ENCODE measurements at places on chromosomes 6 and 20. TPM values are rescaled to one million over a fixed set of nuclear protein-coding genes. Genes with fewer than 3 reads are reported as not detected.

The KCNQ5 gene
- total RNA-seq, result 2.6 TPM

The MRAP2 gene
- total RNA-seq, result 7.6 TPM

The FILIP1 gene
- 8.8 TPM for total RNA-seq

The SUMO4 gene
- 1.2 TPM for total RNA-seq

The WFDC8 gene
- not detected for total RNA-seq

DNA sequence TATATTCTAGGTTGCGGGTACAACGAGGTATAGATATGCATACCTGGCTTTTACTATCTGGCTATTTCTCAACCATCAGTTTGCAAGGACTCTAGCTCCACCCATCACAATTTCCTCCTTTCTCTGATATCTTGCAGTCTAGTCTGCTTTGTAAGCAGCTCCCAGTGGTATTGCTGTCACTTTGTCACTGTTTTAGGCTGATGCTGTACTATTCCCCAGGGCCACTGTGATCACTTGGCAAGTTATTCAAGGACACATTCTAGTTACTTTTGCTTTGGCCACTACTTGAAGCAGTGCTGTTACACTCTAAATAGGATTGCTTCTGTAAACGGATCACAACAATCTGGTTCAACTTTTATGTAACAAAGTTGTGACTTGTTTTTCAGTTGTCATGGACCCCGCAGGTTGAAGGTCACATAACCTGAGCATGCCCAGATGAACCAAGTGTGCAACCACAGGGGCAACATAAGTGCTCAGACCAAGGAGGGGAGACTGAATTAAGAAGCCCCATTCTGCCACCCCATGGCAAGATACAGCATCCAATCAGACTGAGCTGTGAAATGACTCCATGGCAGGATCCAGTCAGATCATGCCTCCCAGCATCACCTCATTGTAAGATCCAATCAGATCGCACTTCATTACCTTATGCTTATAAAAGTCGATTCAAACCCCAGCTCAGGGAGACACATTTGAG is 588.4 kb upstream of the CITED2 start:
- no peak overlapping the region for H3K27ac ChIP-seq
- no peaks in the 10 kb centered on the region for H3K27me3 ChIP-seq
- H3K36me3 ChIP-seq, result no peaks in the 10 kb centered on the region
- no peak for DNase-seq
- no peak overlapping the region for H3K4me3 ChIP-seq

DNA sequence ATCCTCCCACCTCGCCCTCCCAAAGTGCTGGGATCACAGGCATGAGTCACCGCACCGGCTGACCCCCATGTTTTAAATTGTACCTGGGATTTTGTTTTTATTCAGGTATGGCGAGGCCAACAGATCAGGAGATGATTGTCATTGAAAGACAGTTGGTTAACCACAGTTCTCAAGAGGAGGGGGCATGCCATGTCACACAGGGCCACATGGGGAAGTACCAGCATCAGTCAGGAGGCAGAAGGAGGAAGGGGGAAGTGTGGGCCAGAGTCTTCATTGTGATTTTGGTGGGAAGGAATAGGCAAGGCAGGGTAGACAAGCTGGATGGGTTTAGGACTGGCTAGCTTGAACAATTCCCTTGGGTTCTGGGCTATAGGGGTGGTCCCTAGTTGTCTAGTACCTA is 9.9 kb upstream of the MMP9 start:
- no peak overlapping the region for H3K27ac ChIP-seq
- DNase-seq, result no peak
- H3K4me3 ChIP-seq, result no peak overlapping the region
- peaks cover 6% of the 10 kb centered on the region for H3K27me3 ChIP-seq
- H3K4me1 ChIP-seq, result no peaks in the 10 kb centered on the region
- H3K36me3 ChIP-seq, result no peaks in the 10 kb centered on the region

DNA sequence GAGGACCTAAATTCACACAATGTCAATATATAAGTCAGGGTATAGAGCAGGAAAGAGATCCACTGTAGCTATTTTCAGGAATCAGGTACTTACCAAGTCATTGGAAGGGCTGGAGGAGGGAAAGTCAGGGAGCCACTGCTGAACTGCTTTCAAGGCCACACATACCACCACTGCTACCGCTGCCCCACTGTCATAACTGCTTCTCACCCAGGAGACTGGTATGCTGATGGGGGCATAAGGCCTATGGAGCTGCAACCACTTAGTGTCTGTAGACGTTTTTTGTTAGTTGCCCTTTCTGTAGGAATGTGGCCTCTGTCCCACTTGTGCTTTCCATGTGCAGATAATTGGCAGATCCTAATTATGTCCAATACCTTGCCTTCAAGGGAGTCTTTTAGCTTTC is 5.4 kb downstream of the SMAP1 start:
- no peak overlapping the region for H3K4me3 ChIP-seq
- no peaks in the 10 kb centered on the region for H3K36me3 ChIP-seq
- H3K4me1 ChIP-seq, result peaks cover 36% of the 10 kb centered on the region
- H3K27ac ChIP-seq, result no peak overlapping the region
- DNase-seq, result no peak

DNA sequence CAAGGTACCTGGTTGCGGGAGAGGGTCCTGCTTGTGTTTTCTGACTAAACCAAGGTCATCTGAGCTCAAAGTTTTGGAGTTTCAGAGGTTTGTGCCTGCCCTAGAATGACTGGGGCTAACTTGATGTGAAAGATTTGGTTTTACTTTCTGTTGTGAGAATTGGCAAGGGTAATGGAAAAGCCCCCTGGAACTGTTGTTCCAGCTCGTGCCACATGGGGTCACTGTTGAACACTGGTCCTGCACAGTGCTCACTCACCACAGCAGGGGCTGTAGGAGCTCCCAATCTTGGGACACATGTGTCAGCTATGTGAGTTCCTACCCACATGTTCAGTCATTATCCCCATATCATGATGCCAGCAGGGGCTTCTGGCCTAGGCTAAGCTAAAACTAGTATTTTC is 6.5 kb downstream of the TGM6 start:
- no peak overlapping the region for H3K27ac ChIP-seq
- no peak overlapping the region for H3K4me3 ChIP-seq

- H3K27ac ChIP-seq, result no peak overlapping the region
- H3K36me3 ChIP-seq, result no peaks in the 10 kb centered on the region
- peak; percentile 37 for DNase-seq
Observed at GRCh38 chr6:124076336-124077048, 272.8 kb downstream of the NKAIN2 start.

DNA sequence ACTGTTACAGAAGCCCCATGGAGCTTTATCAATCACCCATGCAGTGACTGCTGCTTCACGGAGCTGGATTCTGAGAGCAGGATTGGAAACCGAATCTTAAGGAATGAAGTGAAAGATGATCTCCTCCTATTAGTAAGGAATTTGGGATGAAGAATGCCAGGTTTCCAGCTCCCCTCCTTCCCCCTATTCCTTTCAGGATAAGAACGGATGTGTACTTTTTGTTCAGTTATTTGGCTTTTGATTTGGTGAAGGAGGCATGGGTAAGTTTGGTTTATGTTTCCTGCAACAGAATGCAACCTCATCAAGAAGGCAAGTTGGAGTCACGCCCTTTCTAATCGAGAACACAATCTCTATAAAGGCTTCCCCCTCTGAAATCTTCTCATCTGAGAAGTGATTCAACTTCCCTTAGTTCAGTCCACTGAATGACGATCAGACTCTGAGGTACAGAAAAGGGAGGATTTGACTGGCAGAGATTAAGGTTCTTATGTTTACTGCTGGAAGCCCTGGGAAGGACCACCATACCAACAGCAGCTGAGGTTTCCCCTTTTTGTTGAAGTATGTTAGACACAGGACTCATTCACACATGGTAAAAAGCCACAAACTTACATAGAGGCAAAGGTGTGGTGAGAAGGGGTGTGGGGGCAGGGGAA is 5.5 kb downstream of the ELMO2 start:
- no peaks in the 10 kb centered on the region for H3K27me3 ChIP-seq
- peak; percentile 47 for DNase-seq
- no peak overlapping the region for H3K4me3 ChIP-seq
- peaks cover 9% of the 10 kb centered on the region for H3K36me3 ChIP-seq
- H3K4me1 ChIP-seq, result peaks cover 70% of the 10 kb centered on the region

DNA sequence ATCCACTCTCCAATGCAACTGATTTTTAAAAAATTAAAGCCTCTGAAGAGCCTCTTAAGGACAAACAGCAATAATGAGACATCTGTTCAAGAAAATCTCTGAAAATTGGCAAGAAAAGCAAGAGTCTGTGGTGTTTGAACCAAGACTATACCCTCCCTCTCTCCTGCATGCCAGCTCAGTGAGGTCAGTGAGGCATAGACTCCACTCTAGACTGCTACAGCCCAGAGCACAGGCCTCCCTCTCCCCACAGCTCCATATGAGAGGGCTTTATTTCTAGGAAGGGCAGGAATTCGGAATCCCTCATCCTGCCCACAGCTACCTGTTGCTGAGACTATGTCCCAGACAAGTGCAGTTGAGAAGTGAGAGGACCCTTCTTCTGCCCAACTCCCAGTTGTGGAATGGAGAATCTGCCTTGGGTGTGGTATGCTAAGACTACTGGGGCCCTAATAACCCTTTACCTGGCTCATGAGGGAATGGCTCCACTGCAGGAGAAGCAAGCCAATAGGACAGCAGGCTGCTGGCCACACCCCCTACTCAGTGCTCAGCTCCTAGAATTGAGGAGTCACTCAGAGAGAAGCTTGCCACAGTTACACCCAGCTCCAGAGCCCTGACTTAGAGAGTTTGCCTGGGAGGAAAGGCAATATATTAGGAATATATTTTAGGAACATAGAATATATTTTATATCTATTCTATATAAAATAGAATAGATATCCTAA is 22.7 kb upstream of the HLA-DQA1 start:
- DNase-seq, result no peak
- no peaks in the 10 kb centered on the region for H3K4me1 ChIP-seq
- H3K36me3 ChIP-seq, result no peaks in the 10 kb centered on the region
- H3K4me3 ChIP-seq, result no peak overlapping the region
- H3K27ac ChIP-seq, result no peak overlapping the region
- H3K27me3 ChIP-seq, result no peaks in the 10 kb centered on the region

- H3K27ac ChIP-seq, result no peak overlapping the region
- no peak for DNase-seq
- H3K4me1 ChIP-seq, result peaks cover 2% of the 10 kb centered on the region
- H3K27me3 ChIP-seq, result no peaks in the 10 kb centered on the region
Observed at GRCh38 chr20:59247731-59248684, 52.4 kb upstream of the EDN3 start.

DNA sequence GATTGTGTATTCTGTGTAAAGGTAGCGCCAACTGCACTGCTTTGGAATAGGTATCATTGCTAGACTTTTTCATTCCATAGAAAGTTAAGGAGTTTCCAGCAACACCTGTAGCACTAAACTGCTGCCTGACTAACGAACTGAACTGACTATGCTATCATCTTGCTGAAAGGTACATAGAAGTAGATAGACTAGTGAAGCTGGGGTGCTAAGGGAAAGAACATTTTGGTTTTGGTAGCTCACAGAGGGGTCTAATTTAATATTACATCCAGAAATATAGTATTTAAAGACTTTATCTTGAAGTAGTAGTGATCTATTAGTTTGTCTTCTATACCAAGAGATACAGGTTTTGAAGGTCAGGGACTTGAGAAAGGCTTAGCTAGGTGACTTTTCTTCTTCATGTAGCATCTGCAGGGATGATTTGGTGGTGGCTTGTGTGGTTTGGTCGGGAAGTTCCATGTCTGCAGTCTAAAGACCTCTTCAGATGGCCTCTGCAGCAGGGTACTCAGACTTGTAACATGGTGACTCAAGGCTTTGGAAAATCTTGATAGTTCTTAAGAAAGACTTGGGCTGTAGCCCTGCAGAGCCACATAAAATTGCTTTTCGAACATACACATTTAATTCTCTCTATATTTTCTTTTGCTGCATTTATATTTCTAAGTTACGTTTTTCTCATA is 10.2 kb downstream of the SENP6 start:
- DNase-seq, result no peak
- H3K36me3 ChIP-seq, result no peaks in the 10 kb centered on the region
- H3K27ac ChIP-seq, result no peak overlapping the region
- H3K4me1 ChIP-seq, result peaks cover 71% of the 10 kb centered on the region
- H3K4me3 ChIP-seq, result no peak overlapping the region
